Osteoblast (primary cell): ENCODE measurements at places on chromosomes 5 and 9.

DNA sequence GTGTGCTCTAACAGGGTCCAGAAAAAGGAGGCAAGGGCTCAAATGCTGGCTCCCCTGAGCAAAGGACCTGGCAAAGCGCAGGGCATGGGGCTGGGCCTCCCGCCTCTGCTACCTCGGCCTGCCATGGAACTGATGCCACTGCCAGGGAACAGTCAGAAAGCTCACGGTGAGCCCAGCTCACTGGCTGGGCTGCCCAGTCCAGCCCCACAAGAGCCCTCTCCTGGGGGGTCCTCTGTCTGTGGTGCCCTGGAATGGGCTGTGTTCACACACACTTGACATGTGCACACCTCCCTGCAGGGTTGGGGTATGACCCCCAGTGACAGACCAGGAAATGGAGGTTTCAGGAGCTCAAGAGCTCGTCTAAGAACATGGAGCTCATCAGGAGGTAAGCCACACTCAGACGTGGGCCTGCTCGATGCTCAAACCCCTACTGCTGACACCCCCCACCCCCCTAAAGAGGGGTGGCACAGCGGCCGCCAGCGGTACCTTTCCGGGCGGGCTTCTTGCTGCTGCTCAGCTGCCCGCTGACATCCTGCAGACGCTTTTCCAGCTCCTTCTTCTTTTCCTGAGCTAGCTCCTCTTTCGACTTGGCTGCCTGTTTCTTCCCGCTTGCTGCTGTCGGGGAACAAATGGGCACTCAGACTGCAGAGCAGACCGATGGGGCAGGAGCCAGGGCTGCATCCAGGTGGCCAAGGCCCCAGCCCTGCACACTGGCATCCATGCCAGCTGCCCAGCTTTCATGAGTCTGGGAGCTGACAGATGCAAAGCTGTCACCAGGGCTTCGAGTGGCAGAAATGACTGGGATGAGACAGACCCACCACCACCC is 9.1 kb downstream of the BRD3OS start:
- DNase-seq = peak; percentile 62

DNA sequence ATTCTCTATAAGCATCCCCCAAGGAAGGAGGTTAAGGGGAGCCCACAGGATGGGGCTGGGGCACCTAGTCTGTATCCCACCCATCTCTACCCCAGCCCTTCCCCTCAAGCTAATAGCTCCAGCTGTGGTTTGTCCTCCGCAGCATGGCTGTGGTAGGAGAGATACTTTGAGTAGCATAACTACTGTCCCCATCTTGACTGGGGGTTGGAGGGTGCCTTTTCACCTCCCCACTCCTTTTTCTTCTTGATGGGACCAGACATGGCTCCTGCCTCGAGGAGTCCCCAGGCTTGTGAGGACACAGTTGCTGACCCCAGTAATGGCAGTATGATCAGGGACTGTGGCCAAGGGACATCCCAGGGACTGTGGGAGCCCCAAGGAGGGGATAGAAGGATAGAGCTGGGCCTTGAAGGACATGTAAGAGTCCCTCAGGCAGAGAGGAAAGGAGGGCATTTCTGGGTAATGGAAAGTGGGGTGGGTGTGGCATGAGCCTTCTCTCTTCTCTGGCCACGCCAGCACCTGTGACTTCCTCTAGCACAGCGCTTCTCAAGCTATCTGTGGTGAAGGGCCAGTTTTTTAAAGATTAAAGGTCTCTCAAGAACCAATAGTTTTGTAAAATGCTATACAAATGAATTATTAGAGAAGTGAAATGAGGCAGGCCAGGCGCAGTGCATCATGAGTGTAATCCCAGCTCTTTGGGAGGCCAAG is 14.0 kb downstream of the OLFML2A start:
- no peak for DNase-seq

- peak; percentile 84 for DNase-seq
Measured at GRCh38 chr9:133074111-133074651, 12.4 kb downstream of the CEL start.

DNA sequence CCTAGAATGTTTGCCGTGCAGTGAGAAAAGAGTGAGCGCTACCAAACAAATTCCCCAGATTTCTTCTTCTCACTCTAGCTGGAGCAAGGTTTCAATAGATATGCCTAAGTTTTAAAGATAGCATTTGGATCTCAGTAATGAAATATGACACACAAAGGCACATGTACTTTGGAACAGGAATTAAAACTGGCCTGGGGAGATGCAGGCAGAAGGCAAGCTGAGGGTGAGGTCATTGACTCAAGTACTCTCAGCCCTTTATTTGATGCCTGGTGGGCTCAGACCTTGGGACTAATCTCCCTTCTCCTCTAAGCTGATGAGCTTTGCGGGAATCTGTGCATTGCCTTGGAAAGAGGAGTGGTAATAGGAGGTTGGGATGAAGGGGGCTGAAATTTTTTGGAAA is 323.3 kb upstream of the SLC30A5 start:
- DNase-seq = no peak

- no peak for DNase-seq
Measured at GRCh38 chr5:157941616-157942015, 82.7 kb upstream of the CLINT1 start.

- peak; percentile 45 for DNase-seq
Measured at GRCh38 chr9:108290839-108291585, 564.8 kb downstream of the ACTL7B start.

DNA sequence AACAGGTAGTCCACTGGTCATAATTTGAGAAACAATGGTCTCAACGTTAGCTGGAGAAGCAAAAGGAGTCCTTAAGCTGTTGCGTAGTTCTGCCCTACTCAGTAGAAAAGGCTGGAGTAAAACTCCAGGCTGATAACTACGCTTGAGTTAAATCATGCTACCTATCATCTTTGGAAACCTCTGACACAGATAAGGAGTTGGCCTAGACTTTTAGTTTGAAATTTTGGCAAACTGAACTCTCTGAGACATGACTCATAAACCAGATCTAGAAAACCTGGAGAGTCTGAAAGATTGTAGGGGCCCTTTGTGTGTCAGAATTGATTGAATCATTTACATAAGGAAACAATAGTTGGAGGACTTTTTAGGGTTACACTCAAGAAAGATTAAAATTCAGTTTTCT is 26.3 kb downstream of the NMUR2 start:
- DNase-seq = no peak

DNA sequence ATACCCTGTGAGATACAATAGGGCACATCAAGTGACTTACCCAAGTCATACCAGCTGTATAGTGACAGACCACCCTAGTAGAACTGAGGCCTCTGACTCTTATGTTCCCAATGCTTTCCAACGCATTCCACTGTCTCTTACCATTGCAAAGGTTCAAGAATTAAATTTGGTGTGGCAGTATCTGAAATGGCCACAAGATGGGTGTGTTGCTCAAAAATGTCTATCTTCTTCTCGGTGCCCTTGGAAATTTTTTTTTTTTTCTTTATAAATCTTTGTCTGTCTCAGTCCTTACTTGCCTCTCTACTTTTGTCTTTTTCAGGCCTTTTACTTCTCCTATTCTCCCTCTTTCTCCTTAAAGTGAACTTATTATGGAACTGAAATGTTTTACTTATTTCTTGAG is 48.4 kb downstream of the GPR21 start:
- DNase-seq = peak; percentile 37

- DNase-seq = no peak
Measured at GRCh38 chr9:98502976-98503325, 205.8 kb downstream of the GABBR2 start.

- no peak for DNase-seq
Measured at GRCh38 chr5:116520771-116521170, 53.9 kb downstream of the SEMA6A start.

DNA sequence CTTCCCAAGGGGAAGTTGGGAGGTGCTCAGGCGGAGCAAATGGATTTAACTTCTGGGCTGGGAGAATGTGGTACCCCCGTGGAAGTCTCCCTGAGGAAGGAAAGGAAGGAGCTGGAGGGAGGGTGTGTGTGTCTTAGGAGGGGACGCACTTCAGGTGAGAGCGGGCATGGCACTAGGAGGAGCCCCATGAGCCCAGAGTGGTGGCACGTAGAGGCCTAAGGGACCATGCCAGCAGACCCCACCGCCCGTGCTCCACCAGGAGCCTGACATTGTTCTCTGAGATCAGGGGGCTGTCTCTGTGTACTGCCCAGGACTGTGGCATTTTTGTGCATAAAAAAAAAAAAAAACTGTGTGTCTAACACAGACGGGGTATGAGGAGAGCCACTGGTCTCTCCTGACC is 18.5 kb upstream of the AHRR start:
- no peak for DNase-seq

- peak; percentile 75 for DNase-seq
Measured at GRCh38 chr5:149141957-149142851, 911 bp downstream of the ABLIM3 start.

GRCh38 chr5:139634028-139634325 is 14.2 kb upstream of the CXXC5 start:
- no peak for DNase-seq

DNA sequence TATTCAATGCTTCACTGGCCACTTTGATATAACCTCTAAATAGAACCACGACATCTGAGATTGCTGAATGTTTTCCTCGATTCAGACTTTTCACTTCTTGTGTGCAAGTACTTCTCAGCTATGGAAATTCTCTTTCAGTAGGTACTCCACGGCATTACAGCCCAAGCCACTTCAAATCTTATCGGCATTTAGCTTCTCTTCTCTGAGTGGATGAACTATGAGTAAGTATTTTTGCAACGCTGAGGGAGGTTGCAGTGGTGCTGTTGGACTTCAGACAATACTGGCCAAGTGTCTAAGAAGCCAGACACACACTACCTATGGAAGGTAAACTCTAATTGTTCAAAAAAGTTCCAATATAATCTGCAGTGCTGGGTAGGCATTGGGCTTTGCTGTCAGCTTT is 60.1 kb downstream of the FBN2 start:
- DNase-seq = no peak

GRCh38 chr9:89985068-89985467 is 380.3 kb downstream of the GADD45G start:
- DNase-seq = no peak

DNA sequence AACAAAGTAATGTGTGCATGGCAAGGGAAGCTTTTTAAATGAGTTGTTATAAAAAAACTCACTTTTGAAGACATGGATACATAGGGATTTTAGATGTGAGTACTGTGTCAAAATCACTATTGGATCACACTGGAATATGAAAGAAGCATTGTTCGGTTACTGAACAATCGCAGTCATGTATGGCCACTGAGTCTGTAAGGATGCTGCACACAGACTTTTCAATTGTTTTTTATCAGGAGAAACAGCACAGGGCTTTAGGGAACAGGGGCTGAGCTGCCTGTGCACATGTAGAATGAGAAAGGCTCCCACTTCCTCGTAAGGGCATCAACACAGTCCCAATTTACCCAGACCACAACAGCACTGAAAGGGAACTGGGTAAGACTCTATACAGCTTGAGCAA is 1333.9 kb upstream of the DMAC1 start:
- no peak for DNase-seq

DNA sequence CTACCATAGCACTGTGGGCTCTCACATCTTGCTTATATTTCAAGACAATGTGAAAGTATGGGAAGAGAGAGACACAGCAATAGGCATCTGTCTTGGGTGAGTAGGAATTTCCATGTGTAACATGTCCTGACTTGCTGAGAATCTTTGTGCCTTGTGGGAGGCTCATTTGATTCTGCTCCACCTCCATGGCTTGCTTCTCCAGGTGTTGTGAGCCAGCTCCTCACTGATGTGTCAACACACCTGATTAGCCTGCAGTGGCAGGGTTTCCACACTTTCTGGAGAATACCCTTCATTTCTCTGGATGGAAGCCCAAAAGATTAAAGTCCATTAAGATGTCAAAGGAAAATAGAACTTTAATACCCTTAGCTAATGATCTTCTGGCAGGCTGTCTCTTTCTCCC is 613.6 kb downstream of the ZNF608 start:
- no peak for DNase-seq

DNA sequence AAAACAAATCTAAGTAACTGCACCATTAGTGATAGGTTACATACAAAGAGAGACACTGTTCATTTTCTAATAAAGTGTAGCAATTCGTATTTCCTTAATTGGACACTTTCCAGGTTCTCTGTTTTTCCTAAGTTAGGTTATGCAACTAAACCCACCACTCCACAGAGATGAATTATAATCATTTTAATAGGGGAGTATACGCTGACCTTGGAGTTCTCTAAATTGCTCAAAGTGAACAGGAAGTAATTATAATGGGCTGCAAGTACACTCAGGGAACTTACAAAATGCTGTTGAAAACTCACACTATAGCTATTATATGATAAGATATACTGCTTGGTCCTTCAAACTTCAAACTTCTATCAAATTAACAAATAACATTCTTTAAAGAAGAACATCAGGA is 18.2 kb upstream of the ADCY2 start:
- DNase-seq = no peak

DNA sequence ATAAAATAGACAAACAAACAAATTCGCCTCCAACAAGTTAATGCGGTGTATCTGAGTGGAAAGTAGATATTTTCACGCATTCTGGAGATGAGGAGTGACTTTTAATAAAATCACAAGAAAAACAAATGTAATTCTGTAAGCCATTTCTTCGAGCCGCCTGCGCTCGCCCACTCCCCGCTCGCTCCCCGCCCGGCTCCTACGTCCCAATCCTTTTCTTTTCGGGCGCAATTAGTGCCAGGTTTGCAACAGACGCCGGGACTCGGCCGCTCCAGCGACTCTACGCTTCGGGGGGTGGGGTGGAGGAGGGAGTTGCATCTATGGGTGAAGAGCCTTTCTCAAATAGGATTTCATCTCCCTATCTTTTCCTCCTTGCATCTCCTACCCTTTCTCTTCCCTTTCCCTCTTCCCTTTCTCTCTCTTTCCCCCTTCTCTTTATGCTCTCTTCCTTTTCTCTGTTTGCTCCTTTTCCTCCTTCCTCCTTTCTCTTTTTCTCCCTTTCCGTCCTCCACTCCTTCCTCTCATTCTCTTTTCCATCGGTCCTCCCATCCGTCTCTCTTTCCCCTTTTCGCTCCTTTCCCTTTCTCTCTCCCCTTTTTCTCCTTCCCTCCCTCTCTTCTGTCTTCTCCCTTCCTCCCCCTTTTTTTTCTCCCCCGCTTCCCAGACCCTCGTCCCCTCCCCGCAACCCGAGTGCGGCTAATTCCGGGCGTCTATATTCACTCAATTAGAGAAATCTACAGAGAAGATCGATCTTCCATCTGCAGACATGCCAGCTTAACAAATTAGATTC is 6.1 kb upstream of the OTP start:
- DNase-seq = peak; percentile 85

DNA sequence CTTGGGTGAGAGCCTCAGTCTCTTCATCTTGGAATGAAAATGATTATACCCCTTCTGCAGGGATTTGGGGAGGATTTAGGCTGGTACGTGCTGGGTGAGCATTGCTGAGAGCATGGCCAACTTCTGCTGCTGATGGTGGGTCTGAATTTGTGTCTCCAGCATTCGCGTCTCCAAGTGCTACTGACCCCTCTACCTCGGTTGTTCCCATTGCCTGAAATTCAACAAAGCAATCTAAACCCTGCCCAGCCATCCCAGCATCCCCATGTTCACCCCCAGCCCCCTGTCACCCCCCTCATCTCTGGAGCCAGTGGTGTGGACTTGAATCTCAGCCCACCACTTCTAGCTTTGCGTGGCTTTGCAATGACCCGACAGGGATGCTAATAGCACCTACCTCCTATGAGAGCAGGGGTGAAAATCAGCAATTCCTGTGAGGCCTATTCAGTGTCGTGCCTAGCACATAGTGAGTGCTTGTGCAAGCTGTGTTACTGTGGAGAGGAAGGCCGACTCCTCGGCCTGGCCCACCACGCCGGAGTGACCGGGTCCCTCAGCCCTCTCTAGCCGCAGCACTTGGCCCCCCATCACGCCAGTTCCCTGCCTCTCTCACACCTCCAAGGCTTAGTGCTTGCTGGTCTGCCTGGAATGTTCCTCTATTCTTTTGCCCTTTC is 43.4 kb upstream of the SH3PXD2B start:
- no peak for DNase-seq

- DNase-seq = peak; percentile 94
Measured at GRCh38 chr9:121557581-121558447, 58.2 kb upstream of the GGTA1 start.
